SHP77 (cell line): ENCODE measurements at places on chromosomes 2 and 18.

GRCh38 chr18:45775241-45775676, 50.2 kb upstream of the SIGLEC15 start:
- DNase-seq, result no peak

GRCh38 chr2:204250692-204251091, 294.6 kb upstream of the PARD3B start:
- no peak for DNase-seq

- DNase-seq, result no peak
Observed at GRCh38 chr18:79410171-79410641, 14.5 kb downstream of the NFATC1 start.

DNA sequence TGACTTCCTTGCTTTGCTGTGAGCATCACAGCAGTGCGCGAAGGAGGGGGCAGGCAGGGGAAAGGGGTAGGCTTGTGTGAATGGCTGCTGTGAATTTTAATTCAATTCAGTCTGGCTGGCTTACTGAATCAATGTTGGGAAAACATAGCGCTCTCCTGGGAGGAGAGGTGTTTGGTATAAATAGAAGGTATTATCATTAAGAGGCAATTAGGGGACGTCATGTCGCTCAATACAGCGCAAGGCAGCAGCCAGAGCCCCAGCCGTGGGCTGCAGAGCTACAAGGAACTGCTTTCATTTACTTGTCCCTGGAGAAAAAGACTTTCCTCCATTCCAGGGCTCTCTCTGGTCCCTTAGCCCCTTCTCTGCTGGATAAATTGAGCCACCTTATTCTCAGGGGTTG, 181.4 kb upstream of the MSH6 start:
- no peak for DNase-seq

DNA sequence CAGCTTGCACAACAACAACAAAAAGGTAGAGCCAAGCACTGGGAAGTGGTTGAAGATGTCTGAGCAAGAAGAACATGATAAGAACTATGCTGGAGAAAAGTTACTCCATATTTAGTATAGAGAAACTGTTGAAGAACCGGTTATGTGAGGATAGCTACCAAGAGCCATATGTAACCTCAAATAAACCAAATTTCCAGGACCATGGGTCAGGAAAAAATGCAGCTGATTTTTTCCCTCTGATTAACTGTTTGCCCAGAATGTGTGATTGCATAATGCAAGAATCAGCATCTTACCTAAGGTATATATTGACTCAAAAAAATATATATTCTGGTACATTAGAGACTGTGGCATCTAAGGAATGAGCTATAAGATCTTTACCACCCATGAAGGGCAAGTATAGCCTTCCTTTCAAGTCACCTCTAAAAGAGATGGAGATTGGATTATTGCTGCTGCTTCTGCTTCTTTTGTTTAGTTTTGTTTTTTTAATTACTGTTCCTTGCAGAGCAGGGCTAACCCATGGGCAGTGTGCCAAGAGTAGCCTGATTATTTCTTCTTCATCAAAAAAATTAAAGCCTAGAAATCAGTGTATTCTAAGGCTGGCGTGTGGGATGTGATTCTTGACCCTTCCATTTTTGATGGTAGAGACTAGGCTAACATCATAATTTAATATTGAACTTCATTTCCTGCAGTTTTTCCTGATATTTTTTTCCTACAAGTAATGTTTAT, 76.9 kb upstream of the MAP3K20 start:
- no peak for DNase-seq

- no peak for DNase-seq
Observed at GRCh38 chr2:113111823-113112287, 15.5 kb upstream of the IL1RN start.

DNA sequence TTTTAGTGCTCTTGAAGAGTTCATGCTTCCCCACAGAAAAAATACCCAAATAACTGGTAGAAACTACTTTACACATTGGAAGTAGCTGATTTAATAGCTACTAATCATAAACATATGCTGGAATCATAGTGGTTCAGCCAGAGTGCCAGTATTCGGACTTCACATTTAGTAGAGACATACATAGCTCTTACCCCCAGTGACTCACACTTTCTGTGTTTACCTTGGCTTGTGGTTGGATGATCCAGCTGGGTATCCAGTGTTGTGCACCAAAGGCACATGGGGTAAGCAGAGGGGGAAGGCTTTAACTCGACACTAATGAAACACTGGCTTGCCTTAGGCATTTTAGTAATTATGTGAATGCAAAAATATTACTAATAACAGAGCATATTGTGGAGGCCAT, 18.1 kb downstream of the ARHGAP28 start:
- DNase-seq, result peak; percentile 29

GRCh38 chr18:31920277-31920676, 22.7 kb downstream of the TRAPPC8 start:
- no peak for DNase-seq

GRCh38 chr2:101759162-101759561, 61.7 kb downstream of the MAP4K4 start:
- no peak for DNase-seq

DNA sequence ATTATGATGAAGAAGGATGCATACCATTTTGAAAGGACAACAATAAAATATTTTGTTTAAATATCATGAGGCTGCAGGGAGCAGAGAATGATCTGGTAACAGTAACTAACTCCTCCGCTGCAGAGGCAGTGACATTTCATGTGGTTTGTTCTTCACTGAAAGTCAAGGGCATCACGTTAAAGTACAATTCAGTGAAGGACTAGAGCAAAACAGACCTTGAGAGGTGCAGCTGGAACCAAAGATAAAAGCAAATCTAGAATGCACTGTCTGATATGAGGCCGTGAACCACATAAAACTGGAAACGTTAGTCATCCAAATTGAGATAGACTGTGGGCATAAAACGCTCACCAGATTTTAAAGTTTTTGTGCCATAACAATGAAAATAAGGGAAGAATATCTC, 522.9 kb upstream of the TNP1 start:
- no peak for DNase-seq

DNA sequence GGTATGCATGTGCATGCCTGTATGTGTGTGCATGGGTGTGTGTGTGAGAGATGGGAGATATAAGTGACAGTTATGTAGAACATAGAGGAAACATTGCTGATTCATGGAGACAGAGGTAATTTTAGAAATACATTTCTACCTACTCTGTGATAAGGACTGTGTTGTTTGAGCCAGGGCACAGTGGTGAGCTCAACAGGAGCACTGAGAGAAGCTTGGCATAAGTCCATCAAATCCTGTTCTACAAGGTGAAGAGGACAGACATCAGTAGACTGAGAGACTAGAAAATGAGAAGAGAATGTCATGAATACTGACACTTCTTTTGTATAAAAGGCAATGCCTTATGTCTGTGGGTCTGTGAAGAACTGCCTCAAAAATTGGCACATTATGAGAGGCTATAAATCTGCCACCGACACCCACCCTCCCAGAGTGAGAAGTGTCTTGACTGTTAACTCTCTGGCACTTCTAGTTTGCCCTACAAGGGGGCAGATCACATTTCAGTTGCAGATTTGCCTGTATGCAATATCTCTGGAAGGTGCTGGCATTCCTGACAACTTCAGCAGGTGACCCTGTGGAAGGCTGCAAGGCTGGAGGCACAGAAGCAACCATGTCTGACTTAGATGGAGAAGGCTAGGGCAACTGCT, 962.3 kb upstream of the NRXN1 start:
- DNase-seq, result no peak

DNA sequence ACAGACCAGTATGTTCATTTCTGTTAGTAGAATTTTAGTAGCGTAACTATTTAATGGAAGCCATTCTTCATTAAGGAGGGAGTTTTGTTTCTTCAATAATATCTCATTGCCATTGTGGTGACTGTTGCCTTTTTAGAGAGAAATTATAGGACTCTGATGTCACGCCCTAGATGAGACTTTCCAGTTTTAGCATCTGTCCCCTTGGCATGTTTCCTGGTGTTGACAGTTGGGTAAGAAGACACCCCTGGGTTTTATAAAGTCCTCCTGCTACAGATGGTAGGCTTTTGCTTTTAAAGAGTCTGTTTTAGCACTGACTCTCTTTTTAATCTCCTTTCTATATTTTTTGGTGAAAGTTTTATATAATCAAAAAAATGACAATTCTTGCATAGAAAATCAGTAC, 41.9 kb downstream of the KCNJ3 start:
- DNase-seq, result no peak

DNA sequence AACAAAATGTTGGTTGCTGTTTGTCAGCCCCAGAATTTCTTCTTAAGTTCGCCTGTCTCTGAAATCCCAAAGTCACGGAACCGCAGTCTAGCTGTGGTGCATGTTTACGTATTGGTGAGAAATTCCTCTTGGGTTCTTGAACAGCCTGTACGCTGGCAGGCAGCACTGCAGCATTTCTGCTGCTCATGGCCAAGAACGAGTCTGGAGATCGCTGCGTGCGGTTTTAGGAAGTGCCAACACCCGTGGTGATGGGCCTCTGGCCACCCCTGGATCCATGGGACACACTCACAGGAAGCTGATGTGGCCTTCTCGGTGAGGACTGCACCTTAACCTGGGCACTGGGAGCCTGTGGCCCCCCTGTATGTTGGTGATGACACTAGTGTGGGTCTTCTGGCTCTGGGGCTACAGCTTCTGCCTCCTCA, 23.7 kb downstream of the ASB1 start:
- no peak for DNase-seq

- no peak for DNase-seq
Observed at GRCh38 chr2:112000399-112001135, 54.5 kb upstream of the TMEM87B start.

DNA sequence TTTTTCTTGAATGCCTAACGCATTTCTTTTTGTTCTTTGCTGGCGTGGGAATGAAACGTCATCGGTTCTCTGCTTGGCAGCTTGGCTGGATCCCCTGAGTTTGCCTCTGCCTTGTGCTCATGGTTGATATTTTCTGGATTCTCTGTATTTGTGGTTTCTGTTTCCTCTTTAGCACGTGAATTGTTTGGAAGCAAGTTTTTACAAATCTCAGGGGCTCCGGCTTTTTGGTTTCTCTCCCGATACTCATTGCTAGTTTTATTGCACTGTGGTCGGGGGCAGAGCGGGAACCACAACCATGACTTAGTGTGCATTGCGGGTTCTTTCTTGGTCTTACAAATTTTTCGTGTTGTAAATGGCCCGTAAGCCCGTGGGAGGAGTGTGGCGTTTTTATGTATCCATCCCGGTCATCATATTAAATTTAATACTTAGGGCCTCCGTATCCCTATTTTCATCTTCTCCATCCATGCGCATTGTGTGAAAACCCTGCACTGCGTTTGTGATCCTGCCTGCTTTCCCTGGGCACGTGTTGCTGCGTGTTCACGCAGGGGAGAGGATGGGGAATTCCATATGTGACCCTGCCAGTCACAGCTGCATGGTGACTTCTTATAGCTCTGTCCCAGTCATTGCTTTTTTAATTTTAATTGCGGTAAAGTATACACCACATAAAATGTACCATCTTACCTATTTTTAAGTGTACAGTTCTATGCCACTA, 9.4 kb downstream of the RAMP1 start:
- no peak for DNase-seq

- no peak for DNase-seq
Observed at GRCh38 chr18:66168685-66169235, 417.9 kb downstream of the CDH7 start.

DNA sequence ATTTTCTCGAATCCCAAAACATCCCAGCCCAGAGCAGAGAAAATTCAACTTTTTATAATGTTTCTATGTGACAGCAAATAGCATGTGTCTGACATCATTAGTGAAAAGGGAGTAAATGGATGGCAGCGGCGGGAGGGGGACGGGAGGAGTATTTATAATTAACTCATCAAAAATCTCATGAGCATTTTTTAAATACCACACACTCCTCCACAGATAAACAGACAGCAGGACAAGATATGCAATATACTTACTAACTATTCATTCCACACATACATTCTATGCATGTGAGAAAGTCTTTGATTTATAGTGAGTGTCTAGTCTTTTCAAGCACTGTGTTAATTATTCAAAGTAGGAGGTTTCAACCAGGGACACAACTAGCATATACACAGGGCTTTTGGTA, 107.6 kb downstream of the LRP2 start:
- no peak for DNase-seq

DNA sequence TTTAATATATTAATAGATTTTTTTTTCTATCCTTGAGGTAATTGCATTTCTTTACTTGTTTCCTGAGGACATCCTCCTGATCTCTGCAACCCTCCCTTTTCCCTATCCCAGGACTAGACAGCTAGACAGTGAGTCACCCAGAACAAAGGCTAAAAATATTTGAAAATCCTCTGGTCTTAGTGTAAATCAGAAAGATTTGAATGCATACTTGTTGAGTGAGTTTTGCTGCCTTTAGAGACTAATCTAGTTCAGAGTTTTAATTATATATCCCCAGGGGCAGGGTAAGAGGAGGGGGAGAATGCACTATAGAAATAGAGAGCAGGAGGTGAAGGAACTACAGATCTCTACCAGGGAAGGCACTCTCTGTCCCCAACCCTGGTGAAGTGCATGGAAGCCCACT, 202.3 kb upstream of the TCF4 start:
- DNase-seq, result no peak

GRCh38 chr2:235162082-235162836, 210.4 kb downstream of the SH3BP4 start:
- no peak for DNase-seq

GRCh38 chr2:178333851-178334250, 117.1 kb downstream of the PRKRA start:
- no peak for DNase-seq

DNA sequence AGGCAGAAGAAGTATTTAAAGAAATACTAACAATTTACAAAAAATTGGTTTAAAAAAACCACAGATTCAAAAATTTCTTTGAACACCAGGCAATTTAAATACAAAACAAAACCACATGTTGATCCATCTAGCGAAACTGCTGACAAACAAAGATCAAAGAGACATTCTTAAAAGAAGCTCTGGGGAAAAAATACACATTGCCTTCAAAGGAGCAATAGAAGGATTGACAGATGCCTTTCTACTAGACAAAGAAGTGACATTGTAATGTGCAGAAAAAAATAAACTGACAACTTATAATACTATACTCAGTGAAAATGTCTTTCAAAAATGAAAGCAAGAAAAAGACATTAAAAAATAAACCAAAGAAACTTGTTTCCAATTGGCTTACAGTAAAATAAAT, 12.6 kb upstream of the EIF2AK3 start:
- no peak for DNase-seq

- no peak for DNase-seq
Observed at GRCh38 chr2:238257786-238258700, 18.2 kb upstream of the HES6 start.

GRCh38 chr18:45688113-45688512, 35.9 kb upstream of the SLC14A1 start:
- no peak for DNase-seq

DNA sequence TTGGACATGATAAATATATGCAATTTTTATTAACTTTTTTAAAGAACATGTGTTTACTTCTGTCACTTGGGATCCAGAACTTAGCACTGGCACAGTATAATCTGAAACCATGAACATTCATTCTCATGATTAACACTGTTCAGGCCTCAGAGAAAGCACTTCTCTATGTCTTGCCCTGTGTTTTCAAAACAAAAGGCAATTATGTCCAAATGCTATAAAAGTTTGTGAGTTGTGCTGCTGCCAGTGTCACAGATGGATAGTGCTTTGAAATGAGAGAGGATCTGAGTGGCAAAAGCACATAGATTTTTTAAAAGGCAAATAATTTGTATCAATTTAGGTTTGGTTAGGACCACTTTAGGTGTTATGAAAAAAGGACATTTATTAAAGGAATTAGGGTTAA, 470.5 kb upstream of the FAM98A start:
- no peak for DNase-seq
